Esophagus mucosa (tissue), 1 donor: ENCODE measurements at places on chromosomes 12 and 14. TPM values are rescaled to one million over a fixed set of nuclear protein-coding genes. Genes with fewer than 3 reads are reported as not detected.

Gene ENO2
- total RNA-seq: 3.7 TPM

Gene NR1H4
- total RNA-seq: not detected

Gene CMKLR1
- 0.56 TPM for total RNA-seq

Gene KCNC2
- total RNA-seq: not detected

Gene CCDC85C
- total RNA-seq: 50.2 TPM

Gene ADCY6
- total RNA-seq: 11.1 TPM

Gene ARMH4
- total RNA-seq: 0.72 TPM

Gene SINHCAF
- total RNA-seq: 46.6 TPM

Gene NAV3
- total RNA-seq: 0.52 TPM

Gene GPX2
- 68.1 TPM for total RNA-seq

Gene PPM1H
- 0.56 TPM for total RNA-seq

Gene KRT85
- total RNA-seq: not detected

Gene IRF2BPL
- total RNA-seq: 14.2 TPM

Gene ZNF891
- 0.64 TPM for total RNA-seq

Gene TOMM20L
- total RNA-seq: not detected

Gene HOMEZ
- total RNA-seq: 9.6 TPM

Gene SERPINA9
- 0.12 TPM for total RNA-seq

Gene GOLGA3
- total RNA-seq: 31.2 TPM

Gene FZD10
- total RNA-seq: 13.7 TPM

Gene CCDC196
- not detected for total RNA-seq

Gene SIX1
- 0.12 TPM for total RNA-seq

Gene AKAP6
- total RNA-seq: 4.4 TPM

Gene LTB4R2
- total RNA-seq: 82.9 TPM

Gene KIF26A
- total RNA-seq: 1.00 TPM

Gene STYK1
- 5.7 TPM for total RNA-seq

Gene PTPRB
- total RNA-seq: 5.1 TPM

Gene SYNDIG1L
- not detected for total RNA-seq

Gene EID3
- 0.76 TPM for total RNA-seq

Gene CELA1
- not detected for total RNA-seq

Gene POTEM
- total RNA-seq: not detected

Gene CLECL1
- total RNA-seq: not detected

Gene KRT79
- 0.32 TPM for total RNA-seq

Gene PRB2
- not detected for total RNA-seq

Gene PRPH
- total RNA-seq: 0.64 TPM

Gene HOXC6
- total RNA-seq: 1.6 TPM

Gene PGF
- total RNA-seq: 4.1 TPM

Gene NRL
- total RNA-seq: 1.1 TPM
